ENCODE measurements at places on chromosomes 1 and 21.

- DNase-seq: no peak
Observed at GRCh38 chr1:177975588-177976495, 6.0 kb upstream of the SEC16B start.

DNA sequence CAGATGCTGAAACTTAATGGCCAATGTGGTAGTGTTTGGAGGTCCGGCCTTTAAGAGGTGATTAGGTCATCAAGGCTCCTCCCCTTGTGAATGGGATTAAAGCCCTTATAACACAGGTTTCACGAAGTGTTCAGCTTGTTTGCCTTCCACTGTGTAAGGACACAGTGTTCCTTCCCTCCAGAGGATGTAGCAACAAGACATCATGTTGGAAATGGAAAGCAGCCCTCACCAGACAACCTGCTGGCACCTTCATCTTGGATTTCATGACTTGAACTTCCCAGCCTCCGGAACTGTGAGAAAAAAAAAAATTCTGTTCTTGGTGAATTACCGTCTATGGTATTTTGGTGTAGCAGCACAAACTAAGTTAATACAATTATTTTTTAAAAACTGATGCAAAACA, 613.8 kb downstream of the KIF26B start:
- DNase-seq: no peak

DNA sequence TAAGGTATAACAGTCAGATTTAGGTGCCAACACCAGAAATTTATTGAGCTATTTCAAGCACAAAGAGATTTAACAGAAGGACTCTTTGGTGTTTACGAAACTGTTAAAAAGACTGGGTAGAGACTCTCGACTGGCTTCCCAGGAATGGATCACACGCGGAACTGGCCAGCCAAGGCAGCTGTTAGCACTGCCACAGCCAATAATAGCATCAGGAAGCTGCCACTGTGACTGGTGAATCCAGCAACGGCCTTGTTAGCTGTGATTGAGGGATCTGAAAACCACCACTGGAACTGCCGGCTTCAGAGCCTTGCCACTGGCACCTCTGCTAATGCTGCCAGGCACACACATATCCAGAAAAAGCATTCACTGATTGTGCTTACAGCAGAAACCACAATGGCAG, 10.6 kb upstream of the SIM2 start:
- no peak for DNase-seq

DNA sequence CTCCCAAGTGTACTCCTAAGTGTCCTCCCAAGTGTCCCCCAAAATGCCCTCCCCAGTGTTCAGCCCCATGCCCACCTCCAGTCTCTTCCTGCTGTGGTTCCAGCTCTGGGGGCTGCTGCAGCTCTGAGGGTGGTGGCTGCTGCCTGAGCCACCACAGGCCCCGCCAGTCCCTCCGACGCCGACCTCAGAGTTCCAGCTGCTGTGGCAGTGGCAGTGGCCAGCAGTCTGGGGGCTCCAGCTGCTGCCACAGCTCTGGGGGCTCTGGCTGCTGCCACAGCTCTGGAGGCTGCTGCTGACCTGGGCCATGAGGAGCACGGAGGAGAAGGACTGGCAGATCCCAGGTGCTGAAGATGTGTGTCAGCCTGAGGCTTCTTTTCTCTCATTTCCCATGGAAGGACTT, 993 bp downstream of the LCE5A start:
- no peak for DNase-seq

DNA sequence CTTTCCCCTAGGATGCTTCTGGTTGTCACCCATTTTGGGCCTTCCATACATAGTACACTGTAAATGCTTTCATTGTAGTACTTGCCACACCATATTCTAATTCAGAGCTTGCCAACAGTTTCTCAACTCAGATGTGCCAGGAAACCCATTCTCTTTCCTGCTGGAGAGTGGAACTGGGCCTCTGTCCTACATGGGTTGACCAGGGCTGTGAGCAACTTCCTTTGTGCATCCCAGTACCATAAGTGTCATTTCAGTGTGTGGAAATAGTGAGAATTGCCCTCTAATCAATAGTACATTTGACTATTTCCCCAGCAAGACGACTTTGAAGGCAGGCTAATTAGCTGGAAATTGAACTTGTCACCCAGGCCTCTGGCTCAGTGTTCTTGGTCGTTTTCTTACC, 74.8 kb downstream of the MTR start:
- DNase-seq: no peak

- peak; percentile 25 for DNase-seq
Observed at GRCh38 chr1:115135681-115136080, 46.4 kb upstream of the TSPAN2 start.

GRCh38 chr1:246302251-246302625, 204.8 kb downstream of the SMYD3 start:
- DNase-seq: no peak

- DNase-seq: no peak
Observed at GRCh38 chr1:83673312-83673711, 325.6 kb downstream of the TTLL7 start.

DNA sequence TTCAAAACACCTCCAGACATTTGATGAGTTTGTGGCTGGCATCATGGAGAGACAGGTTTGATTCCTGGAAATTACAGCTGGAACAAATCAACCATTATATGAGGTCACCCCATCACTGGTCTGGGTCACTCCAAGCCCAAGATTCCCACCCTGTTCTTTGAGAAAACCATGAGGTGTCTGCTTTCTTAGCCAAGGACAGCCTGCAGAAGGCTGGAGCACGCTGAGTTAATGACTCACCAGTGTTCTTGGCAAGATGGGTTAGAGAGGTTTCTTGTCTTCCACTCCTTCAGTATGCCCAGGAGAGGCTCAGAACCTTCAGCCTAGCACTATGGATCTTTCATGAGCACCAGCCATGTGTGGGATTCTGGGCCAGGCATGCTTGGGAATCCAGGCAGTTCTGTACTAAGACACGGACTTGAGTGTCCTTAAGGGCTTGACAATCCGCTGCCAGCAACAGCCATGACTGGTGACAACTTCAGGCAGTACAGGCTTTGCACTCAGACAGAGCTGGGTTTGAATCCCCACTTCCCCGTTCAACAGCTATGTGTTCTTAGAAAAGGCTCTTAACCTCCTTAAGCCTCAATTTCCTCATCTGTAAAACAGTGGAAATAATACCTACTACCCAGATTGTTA, 43.9 kb downstream of the GRHL3 start:
- DNase-seq: peak; percentile 55

- no peak for DNase-seq
Observed at GRCh38 chr1:154193821-154194220, 1.9 kb upstream of the TPM3 start.

GRCh38 chr21:18803624-18804023, 400.0 kb upstream of the TMPRSS15 start:
- no peak for DNase-seq

- DNase-seq: no peak
Observed at GRCh38 chr1:190391582-190391981, 86.1 kb downstream of the BRINP3 start.

DNA sequence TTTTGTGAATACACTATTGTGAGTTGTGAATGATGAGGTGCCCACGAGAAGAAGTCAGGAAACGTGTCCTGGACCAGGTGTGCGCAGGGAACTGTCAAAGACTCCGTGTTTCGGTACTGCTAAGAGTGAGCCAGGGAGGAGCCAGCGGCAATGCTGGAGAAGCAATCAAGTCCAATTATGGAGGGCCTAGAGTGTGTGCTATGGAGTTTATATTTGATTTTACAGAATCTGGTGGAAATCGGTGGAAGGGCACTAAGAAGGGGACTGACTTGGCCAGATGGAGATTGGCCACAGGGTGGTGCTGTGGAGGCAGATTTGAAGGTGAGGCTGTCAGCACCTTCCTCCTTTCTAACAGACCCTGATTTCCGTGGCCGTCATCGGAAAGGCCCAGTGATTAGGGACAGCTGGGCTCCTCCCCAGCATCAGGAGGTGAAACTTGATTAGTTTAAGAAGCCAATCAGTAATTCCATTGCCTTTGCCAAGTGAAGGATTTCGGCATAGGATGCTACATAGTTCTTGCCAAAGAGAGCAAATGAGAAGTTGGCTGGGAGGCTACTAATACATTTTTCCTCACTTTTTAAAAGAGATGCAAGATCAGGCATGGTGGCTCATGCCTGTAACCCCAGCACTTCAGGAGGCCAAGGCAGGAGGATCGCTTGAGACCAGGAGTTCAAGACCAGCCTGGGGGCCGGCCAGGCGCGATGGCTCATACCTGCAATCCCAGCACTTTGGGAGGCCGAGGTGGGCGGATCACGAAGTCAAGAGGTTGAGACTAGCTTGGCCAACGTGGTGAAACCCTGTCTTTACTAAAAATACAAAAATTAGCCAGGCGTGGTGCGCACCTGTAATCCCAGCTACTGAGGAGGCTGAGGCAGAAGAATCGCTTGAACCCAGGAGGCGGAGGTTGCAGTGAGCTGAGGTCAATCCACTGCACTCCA, 7.0 kb downstream of the PTCH2 start:
- no peak for DNase-seq

GRCh38 chr1:24558902-24559791, 3.3 kb downstream of the NCMAP start:
- DNase-seq: peak; percentile 24

Data from BJ (cell line).